Eye (tissue), 1 donor: ENCODE measurements at places on chromosomes 12 and 14.

GRCh38 chr14:33699300-33699983, 251.4 kb downstream of the EGLN3 start:
- DNase-seq, result no peak

DNA sequence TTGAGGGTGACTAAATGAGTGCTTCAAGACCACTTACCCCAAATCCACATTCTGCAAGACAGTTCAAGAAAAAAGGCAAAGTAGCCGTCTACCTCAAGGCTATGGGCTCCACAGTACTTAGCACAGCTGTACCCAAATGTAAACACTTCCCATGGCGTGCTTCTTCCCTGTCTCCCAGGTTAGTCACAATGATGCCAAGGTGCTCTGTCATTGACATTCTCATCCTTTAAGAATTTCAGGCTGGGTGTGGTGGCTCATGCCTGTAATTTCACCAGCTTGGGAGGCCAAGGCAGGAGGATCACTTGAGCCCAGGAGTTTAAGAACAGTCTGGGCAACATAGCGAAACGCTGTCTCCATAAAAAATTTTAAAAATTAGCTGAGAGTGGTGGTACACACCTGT, 51.2 kb upstream of the CERS5 start:
- no peak for DNase-seq

- no peak for DNase-seq
Observed at GRCh38 chr14:102805371-102805891, 28.2 kb downstream of the TRAF3 start.

GRCh38 chr12:89476232-89476631, 48.4 kb downstream of the GALNT4 start:
- DNase-seq, result no peak

DNA sequence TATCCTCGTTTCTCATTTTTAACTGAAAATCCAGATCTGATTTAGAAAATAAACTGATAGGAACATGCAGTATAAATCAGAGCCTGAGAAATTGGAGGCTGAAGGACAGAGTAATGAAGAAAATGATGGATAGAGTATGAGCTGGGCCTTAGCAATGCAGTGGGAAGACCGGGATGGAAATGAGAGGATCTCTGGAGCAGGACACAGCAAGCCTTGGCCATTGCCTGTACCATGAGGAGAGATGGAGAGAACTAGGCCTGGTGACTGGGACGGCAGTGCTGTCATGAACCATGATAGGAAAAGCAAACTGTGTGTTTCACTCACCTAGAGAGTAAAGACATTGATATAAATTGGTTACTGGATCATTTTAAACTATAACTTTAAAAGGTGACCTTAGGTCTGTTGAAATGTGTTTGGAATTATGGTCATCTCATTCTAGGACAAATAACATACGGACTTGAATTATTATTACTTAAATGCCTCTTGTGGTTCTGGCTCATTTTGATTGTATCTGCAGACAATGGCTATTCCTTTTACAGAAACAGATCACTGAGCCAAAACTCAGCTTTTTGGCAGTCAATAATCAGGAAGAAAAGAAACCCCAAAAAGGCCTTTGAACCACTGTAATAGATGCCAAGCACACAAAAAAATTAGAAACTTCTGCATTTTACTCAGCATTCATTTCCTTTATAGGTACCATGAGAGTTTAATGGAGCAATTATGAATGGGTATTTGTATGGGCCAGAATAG, 251.9 kb upstream of the PRKD1 start:
- no peak for DNase-seq

DNA sequence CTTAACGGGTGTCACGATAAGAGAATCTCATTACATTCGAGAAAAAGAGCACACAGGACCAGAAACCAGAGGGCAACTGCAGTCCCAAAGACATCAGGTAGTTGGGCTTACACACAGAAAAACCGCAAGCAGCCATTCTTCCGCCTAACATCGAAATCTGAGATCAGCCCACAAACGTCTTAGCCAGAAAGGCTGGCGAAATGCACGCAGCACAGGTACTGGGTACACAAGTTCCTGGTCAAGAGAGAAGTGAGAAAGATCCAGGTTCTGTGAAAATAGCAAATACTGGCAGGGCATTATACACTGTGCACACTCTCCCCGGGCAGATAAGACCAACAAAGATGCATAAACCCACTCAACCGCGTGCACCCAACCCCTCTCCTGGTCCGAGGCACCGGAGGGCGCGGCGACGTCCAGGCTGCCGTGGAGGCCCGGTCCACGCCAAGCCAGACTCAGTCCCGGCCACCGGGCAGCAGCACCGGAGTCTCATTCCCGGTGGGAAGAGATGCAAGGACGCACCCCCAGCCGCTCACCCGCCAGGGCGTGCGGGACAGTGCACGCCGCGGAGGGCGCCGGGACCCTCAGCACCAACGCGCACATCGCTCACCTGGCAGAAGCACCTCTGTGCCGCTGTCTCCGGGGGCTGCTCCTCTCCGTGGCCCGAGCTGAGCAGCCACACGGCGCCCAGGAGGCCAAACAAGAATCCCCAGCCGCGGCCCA, 437 bp downstream of the ERO1A start:
- DNase-seq, result peak; percentile 83

GRCh38 chr12:94059394-94060368, 88.7 kb upstream of the PLXNC1 start:
- DNase-seq, result no peak

DNA sequence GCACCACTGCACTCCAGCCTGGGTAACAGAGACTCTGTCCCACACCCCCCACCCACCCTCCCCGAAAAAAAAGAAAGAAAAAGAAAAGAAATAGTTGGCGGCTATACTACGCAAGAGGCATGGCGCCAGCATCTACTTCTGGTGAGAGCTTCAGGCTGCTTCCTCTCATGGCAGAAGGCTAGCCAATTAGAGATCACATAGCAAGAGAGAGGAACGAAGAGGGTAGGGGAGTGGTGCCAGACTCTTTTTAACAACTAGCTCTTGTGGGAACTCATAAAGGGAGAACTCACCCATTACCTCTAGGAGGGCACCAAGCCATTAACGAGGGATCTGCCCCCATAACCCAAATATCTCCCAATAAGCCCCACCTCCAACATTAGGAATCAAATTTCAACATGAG, 6.2 kb downstream of the DENND5B start:
- DNase-seq, result no peak

GRCh38 chr12:58202933-58203718, 261.8 kb downstream of the ATP23 start:
- DNase-seq, result peak; percentile 76

- DNase-seq, result no peak
Observed at GRCh38 chr14:68733086-68733914, 59.6 kb downstream of the ZFP36L1 start.

DNA sequence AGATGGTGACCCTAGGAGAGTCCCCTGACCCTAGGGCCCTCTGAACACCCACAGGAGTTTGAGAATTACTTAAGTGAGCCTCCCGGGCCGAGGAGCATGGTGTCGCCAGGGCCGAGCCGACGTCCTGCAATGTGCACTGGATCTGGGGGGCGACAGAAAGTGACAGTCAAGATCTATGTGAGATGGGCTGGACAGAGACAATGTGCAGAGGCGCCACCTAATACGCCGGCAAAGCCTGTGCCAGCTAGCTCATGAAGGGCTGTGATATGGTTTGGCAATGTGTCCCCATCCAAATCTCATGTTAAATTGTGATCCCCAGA, 11.6 kb downstream of the MMAB start:
- DNase-seq, result no peak

DNA sequence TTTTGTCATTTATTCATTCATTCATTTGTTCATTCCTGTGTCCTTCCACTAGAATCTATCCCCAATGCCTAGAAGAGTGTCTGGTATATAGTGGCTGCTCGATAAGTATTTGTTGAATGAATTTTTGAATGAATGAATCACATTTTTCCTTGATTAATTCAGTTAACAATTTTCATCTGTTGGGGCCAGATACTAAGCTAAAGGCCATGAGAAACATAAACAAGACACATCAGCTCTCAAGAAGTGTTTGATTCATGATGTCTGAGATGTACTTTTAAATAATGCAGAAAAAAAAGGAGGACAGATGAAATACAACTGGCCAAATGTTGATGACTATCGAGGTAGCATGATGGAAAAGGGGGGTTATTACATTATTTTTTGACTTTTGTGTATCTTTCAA, 48.1 kb upstream of the TMED10 start:
- no peak for DNase-seq

GRCh38 chr12:84712747-84713146, 199.9 kb downstream of the SLC6A15 start:
- DNase-seq, result no peak

- no peak for DNase-seq
Observed at GRCh38 chr14:102806447-102806846, 29.2 kb downstream of the TRAF3 start.

- no peak for DNase-seq
Observed at GRCh38 chr12:28034271-28034670, 61.7 kb upstream of the PTHLH start.

GRCh38 chr14:26163761-26164160, 434.1 kb downstream of the NOVA1 start:
- peak; percentile 38 for DNase-seq

- DNase-seq, result no peak
Observed at GRCh38 chr14:24311837-24312615, 724 bp downstream of the LTB4R start.

GRCh38 chr14:60722357-60723115, 1.6 kb downstream of the SIX4 start:
- peak; percentile 80 for DNase-seq

- peak; percentile 13 for DNase-seq
Observed at GRCh38 chr12:98951406-98951805, 306.3 kb downstream of the APAF1 start.

GRCh38 chr12:57164966-57165625, 17.7 kb upstream of the LRP1-AS start:
- DNase-seq, result no peak

DNA sequence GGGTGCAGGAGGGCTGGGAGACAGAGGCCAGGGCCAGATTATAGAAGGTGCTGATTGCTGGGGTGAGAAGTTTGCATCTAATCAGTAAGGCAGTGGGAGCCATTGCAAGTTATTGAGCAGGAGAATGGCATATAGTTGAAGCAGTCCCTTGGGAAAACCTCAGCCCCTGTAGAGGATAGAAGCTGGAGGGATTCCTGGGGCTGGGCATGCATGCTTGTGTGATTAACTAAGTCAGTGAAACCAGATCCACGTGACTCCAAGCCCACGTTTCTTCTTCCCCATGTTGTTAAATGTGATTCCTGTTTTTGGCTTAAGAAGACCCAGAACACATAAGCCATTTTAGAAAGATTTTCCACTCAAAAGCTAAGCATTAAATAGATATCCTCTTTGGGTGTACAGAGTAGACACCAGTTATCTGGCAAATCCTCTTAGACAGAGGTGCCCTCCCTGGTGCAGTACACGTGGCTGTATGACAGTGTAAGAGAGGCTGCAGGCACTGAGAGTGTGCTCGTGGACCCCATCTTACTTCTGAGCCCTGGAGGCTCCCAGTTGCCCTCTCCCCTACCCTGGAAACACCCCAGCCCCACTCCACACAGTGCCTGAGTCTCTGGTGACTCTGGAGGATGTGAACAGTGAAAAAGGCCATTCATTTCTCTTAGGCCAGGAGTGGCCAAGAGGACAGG, 3.2 kb downstream of the C14orf132 start:
- no peak for DNase-seq

DNA sequence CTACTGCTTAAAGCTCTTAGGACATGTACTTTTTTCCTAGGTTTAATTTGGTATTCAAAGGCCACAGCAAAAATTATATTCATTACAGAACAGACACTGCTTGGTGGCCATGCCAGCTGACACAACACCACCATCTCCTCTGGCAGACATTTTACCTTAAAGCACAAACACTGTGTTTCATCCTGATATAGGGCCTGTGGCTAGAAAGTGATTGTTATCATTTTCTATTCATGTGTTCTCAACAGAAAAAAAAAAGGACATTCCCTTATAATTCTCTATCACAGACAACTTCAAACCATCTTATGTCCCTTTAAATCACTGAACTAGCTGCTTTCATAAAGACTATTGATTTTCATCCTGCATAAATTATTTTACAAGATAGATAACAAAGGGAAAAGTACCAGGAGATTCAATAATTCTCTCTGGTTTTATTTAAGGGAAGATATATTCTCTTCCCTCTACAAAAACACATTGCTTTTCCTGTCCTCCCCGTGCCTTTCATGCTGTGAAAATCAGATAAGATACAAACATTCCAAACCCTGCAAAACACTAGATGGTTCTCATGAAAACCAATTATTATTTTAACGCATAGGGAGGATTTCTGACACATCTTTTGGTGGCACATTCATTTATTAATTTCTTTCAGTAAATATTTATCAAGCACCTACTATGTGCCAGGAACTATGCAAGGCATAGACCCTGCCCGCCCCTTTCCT, 139.3 kb upstream of the TMCC3 start:
- DNase-seq, result no peak

- no peak for DNase-seq
Observed at GRCh38 chr12:119666900-119667576, 895 bp upstream of the PRKAB1 start.

DNA sequence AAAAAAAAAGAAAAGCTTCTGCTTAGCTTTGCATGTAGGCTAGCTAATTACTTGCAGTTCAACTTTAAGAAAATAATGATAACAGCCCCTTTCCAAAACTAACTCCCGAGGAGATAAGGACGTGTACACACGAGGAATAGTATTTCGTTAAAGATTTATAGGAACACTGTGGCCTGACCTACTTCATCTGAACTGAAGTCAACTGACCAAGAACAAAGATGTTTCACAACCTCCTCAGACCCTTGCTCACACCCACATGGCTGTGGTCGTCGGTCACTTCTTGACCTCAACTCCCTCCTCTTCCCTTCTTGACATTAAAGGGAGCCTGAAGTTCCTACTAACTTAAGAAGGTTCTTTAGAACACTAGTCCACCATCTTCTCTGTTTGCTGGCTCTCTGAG, 25.3 kb upstream of the FAM181A start:
- DNase-seq, result no peak

- no peak for DNase-seq
Observed at GRCh38 chr12:60119327-60119726, 523.5 kb downstream of the SLC16A7 start.

- DNase-seq, result no peak
Observed at GRCh38 chr14:101564444-101564776, 3.1 kb downstream of the DIO3 start.

DNA sequence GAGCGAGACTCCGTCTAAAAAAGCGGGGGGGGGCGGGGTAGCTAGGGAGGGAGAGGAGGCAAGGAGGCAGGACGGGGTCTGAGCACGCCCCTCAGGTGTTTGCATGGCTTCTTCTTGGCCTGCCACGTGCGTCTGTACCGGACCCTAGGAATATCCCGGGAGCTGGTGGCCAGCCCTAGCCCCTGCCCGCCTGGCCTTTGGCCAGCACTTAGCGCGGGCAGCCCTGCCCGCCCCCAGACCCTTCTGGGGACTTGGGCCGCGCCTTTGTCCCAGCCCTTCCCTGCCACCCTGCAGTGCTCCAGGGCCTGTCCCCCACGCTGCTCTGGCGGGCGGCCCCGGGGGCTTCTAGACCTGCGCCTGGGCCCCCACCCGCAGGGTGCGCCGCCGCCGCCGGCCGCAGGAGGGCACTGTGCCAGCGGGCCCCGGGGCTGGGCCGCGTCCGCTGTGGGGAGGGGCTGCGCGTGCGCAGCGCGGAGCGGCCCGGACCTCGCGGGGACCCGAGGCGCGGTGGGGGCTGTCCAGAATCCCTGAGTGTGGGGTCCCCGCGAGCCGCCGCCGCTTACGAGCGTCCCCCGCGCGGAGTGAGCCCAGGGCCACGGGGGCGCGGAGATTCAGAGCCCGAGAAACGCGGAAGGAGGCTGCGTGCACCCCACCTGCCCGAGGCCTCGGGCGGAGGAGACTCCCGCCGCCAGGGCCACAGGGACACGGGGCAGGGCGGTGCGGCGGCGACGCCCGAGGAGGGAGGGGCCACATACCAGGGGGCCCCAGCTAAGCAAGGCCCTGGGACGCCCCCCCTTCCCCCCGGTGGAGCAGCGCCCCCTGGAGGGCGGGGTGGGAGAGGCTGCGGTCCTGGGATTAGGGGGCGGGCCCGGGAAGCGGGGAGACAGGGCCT, 21.0 kb downstream of the SLC25A29 start:
- DNase-seq, result peak; percentile 86
